AG08395 (cell line): ENCODE measurements at places on chromosomes 16 and 17.

- no peak for DNase-seq
Measured at GRCh38 chr16:90023078-90023447, 3.8 kb upstream of the DBNDD1 start.

- DNase-seq, result no peak
Measured at GRCh38 chr16:4698321-4699045, 5.1 kb downstream of the NUDT16L1 start.

DNA sequence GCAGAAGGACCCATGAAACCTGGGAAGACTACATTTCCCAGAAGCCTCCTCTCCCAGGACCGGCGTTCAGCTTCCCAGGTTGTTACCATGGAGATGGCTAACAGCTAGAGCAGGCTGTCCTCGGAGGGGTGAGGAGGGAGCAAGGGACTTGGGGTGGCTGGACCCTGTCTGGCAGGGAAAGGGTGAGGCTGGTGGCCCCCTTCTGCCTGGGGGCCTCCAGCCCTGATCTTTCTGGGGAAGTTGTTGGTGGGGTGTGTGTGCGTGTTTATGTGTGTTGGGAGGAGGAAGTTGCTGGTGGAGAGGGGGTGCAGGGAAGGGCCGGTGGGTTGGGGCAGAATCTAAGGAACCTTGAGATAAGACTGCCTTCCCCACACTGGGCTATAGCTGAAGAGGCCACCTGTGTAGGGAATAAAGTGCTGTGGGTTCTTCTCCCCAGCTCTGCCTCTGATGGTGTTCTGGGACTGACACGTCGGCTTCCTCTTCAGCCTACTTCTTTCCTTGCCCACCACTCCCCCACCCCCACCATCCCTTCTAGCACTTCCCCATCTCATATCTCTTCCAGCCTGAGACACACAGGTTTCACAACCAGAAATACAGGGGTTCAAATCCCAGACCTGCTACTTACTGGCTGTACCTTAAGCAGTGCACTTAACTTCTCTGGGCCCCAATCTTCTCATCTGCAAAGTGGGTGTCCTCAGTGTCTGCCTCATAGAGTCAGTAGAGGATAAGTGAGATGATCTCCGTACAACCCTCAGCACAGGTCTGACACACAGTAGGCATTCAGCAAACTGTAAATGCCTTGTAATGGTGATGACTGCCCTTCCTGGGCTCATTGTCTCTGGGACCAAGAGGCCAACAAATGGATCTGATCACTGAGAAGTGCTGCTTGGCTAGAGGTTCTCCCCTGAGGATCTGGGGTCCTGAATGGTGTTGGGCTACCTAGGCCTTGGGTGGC lies at the start of gene DRC7:
Gene DRC7, plus strand, starts transcription at position 82 of the 955 bp plus-strand sequence. CDS start 3,144 bp downstream, outside the sequence.
- peak; percentile 42 for DNase-seq

GRCh38 chr17:81125573-81126081 lies 39.7 kb upstream of the PVALEF start:
- DNase-seq, result no peak

GRCh38 chr17:66612993-66613392 lies 221.9 kb upstream of the CACNG5 start:
- no peak for DNase-seq

GRCh38 chr16:65059406-65059980 lies 62.4 kb downstream of the CDH11 start:
- DNase-seq, result no peak

- DNase-seq, result no peak
Measured at GRCh38 chr17:38533866-38534497, 71.8 kb downstream of the SRCIN1 start.

DNA sequence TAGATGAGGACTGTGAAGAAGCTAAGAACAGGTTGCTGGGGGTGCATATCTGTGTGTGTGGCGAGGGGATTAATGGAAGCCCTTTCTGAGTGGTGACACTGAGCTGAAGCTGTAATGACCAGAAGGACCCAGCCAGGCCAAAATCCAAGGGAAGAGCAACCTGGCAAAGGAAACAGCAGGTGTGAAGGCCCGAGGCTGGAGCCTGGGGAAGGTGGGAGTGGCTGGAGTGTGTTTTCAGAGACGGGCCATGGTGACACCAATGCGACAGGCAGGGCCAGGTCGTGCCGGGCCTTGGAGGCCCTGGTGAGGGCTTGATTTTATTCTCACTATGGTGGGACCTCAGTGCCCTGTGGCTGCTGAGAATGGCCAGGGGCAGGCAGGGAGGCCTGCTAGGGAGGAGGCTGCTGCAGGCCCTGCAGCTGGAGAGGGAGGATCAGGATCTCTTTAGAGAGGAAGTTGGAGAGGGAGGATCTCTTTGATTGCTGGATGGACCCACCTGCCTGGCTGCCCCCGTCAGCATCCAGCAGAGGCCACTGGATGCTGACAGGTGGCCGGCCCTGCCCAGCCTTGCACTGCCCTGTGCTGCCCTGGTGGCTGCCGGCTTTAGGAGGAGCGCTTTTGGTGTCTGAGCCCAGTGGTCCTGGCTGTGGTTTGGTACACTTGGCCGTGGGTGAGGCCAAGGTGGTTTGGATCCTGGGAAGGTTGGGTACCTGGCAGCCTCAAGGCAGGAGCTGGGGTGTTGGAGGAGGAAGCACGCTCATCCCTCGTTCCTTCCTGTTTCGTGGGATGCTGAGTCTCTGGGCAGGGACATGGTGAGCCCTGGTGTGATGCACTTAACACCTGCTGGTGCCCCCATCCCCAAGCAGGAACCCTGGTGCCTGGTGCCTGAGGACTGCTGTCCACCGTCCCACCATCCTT lies 188.3 kb downstream of the SEC14L1 start:
- DNase-seq, result no peak

DNA sequence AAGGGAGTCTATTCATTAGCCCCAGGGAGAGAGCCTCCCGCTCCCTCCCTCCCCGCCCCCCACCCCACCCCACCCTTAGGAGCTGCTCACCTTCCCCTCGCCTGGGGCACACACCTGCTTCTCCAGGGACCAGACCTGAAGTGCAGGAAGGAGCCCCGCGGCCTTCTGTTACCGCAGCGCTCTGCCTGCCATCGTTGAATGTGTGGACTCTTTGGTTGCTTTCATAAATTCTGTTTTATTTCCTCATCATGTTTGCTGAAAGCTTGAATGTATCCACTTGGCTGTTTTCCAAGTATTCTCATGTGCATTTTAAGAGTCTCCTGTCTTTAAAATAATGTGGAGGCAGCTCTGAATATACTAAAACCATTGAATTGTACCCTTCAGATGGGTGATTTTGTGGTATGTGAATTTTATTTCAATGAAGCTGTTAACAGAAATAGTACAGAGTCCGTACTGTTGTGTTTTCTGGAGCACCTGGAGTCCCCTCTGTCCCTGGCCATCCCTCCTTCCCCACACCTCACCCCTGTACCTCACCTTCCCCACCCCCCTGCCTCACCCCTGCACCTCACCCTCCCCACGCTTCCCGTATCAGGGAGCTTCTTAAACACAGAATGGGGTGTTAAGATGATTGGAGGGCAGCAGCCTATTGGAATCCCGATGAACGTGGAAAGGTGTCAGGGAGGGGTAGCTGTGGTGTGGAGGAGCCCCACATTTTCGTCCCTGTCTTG lies 25.5 kb downstream of the RAB11FIP3 start:
- DNase-seq, result no peak

DNA sequence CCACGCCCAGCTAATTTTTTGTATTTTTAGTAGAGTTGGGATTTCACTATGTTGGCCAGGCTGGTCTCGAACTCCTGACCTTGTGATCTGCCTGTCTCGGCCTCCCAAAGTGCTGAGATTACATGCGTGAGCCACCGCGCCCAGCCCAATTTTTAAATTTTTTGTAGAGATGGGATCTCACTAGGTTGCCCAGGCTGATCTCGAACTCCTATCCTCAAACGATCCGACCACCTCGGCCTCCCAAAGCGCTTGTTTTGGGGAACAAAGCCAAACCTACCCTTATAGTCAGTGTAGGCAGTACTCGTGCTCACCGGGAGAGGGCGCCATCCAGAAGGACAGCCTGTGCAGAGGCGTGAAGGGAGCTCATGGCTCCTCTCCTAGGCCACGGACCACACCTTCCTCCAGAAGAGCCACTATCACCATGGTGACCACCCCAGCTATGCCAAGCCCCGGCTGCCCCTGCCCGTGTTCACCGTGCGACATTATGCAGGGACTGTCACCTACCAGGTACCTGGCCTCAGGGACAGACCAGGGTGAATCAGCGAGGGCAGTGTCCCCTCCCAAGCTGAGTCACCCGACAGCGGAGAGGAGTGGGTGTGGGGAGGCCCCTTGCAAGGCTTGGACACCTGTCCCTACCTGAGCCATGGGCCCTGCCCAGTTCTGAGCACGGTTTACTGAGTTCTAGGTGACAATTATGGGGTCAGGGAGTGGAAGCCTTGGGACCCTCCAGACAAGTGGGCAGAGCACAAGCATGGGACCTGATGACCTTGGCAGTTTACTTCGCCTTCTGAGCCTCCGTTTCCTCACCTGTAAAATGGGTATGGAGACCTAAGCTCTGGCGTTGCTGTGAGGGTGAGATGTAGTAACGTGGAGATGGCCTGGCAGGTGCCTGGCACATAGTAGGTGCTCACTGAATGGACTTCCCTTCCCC lies 13.7 kb downstream of the MYO15B start:
- DNase-seq, result peak; percentile 56

DNA sequence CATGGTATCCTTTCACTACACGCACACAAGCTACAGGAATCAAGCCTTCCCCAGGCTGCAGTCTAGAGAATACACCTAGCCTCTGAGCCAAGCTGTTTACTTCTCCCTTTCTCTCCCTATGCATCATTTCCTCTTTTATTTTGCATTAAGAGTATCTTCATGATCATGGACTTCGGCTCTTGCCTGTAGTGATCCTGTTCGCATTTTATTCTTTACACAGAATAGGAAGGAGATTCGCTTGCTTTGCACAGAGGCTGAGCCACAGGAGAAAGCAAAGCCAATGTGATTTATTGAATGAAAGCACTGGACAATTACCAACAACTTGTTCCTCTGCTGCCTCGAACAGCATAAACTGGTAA lies 172.7 kb downstream of the ANKFN1 start:
- DNase-seq, result no peak

DNA sequence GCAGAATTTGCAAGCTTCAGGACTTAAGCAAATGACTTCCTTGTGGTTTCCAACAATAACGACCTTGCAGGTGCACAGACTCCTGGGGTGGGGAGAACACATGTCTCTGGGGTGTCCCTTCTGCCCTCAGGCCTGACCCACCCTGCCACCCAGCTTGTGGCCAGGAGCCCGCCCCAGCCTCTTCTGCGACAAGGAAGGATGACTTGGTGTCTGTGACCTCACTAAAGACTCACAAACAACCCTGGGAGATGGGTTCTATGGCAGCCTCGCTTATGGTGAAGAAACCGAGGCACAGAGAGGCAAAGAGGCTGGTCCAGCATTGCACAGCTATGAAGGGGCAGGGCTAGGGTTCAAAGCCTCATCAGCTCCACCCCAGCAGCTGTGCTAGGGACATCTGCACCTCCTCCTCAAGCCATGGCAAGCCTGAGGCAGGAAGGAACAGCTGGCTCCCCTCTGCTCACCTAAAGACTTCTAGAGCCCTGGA lies 2.6 kb downstream of the ATP2A3 start:
- DNase-seq, result no peak

DNA sequence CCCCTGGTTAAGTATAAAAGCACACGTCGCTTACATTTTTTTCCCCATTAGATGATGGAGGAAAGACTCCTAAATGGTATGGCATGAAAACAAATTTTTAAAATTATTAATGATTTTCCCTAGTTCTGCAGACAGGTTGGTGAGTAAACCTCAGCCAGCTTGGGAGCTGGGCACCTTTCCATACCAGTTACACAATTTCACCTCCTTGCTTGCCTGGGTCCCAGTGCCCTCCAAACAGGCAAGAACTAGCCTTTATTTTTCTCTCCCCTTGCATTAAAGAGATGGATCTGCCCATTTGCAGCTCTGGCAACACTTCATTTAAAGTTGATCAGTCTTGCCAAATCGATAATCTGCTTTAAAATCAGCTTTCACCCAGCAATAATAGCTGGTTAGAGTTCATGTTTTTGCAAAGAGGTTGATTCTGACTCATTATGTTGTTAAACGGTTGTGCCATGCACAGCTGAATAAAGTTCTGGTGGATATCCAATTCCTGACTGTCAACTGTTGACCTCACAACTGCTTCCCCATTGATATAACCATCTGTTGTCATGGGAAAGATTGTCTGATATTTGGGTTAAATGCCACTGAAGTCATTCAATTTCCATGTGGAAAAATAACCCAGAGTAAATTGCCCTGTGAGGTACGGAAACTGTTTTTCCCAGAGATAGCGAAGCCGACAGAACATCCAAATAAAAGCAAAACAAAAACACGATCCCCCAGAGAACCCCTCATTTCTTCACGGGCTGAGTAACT lies 1.3 kb downstream of the C17orf58 start:
- DNase-seq, result peak; percentile 83

DNA sequence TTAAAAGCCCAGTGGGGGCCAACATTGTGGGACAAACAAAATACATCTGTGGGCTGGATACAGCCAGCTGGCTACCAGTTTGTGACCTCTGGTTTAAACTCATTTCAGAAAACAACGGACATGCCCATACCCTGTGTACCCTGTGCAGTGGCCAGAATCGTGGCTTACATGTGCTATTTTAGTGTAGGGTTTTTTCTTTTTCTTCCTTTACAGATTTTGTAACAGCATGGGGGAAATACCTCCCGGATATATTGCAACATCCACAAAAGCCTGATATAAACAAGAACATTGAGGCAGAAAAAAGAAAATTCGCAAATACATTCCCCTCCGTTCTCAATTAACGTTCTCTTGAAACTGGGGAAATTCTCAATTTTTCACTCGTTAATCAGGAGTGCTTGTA lies 7.3 kb downstream of the HS3ST4 start:
- DNase-seq, result no peak

- DNase-seq, result peak; percentile 96
Measured at GRCh38 chr17:44108440-44109311, 14.8 kb downstream of the HDAC5 start.

GRCh38 chr17:51947160-51947735 lies 211.3 kb downstream of the CA10 start:
- no peak for DNase-seq

DNA sequence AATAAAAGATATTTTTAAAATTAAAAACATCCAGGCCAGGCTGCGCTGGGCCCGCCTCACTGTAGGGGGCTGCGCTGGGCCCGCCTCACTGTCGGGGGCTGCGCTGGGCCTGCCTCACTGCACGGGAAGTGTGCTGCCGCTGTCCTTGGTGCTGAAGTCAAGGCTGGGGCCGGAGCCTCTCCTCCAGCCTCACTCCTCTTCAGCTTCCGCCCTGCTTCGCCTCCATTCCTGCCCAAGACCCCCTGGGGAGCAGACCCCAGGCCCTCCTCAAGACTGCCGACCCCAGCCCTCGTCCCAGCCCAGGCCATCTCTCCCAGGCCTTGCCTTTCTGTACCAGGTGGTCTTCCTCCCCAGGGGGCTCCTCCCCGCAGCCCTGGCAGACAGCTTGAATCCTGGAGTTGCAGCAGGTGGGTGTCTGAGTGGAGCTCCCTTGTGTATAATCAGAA lies 26.2 kb downstream of the ENDOV start:
- peak; percentile 73 for DNase-seq
